CD4-positive, alpha-beta T cell treated with Interleukin-17A for 4 hours (primary cell): ENCODE measurements at places on chromosomes 11 and 22.

DNA sequence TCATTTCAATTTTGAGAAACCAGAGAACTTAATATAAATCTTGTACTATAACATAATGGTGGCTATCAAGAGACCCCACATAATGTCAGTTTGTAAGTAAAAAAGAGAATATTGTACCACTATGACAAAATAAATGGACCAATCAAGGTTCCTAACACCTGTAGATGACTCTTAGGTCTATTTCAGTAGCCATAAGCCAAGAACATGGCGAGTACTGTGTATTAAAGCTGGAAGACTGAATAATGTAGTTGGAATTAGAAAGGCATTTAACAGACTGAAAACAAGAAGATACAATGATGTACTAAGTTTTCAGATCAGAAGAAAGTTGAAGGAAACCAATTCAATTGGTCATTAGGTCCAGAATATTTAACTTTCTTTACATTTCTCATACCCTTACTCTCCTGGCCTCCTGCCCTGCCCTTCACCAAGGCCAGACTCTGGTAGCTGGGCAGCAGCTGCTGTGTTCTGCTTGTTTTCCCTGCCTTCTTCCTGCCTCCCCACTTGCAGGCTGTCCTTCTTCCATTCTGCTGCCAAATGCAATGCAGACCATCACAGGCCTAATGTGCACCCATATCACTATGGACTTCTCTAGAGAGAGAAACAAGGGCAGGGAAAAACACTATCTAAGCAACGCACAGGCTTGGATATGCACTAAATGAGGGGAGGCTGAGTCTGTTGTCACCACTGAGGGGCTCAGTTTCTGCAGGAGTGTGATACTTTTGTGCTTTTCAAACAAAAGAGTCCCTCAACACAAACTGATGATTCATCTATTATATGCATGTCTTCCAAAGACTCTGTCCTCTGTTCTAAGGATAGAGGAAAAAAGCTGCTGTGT is 60.1 kb downstream of the RAB30 start:
- no peak for DNase-seq

GRCh38 chr11:3830730-3831129 is 10.0 kb downstream of the RHOG start:
- DNase-seq: no peak

- no peak for DNase-seq
Measured at GRCh38 chr11:16801288-16801980, 63.0 kb downstream of the C11orf58 start.

DNA sequence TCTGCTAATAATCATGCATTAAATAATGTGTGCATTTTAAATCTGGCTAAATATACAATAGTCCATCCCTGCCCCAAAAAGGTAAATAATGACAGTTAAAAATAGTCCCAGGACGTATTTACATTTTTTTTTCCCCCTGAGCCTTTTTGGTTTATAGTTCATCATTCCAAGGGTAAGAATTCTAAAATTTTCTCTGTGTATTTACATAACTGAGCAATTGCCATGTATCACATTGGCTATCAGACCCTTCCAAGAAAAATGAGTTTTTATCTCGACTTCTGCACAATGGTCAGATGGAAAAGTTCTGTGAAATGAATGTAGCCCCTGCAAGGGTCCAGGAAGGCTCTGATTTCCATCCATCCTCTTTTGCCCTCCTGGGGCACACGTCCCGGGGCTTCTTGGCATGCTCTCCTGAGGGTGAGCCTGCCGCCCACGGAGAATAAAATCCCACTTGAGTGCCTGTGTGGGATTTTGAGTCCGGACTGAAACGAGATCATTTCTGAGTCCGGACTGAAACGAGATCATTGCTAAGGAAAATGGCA is 94.1 kb upstream of the ANO1 start:
- DNase-seq: no peak

- no peak for DNase-seq
Measured at GRCh38 chr11:73313652-73314051, 5.6 kb downstream of the ARHGEF17 start.

DNA sequence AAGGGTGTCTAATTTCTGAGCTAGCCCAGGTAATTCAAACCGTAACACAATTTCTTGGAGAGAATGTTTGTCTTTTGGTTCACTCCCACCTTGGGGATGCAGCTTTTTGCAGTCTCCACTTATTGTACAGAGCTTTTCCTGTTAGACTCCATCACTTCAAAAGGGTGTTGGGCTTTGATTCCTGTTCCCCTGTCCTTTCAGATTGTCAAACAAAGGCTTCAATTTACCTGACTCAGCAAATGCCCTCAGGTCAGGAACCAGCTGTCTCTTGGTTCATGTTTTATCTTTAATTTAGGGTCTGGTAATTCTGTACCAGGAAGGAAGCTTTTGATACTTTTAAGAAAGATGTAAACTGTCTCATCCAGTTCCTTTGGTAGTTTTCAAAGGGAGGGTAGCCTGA is 880.6 kb downstream of the NTM start:
- no peak for DNase-seq
